ENCODE measurements at places on chromosomes 4 and X. TPM values are rescaled to one million over a fixed set of nuclear protein-coding genes. Genes with fewer than 3 reads are reported as not detected.

Gene SH3D19
- total RNA-seq, result 4.4 TPM

Gene PAQR3
- total RNA-seq, result 22.5 TPM

Gene EPHA5
- total RNA-seq, result 14.2 TPM

Gene MANBA
- total RNA-seq, result 13.5 TPM

Gene RRH
- total RNA-seq, result not detected

Gene WAS
- 0.16 TPM for total RNA-seq

Gene ADH1C
- total RNA-seq, result 1.6 TPM

DNA sequence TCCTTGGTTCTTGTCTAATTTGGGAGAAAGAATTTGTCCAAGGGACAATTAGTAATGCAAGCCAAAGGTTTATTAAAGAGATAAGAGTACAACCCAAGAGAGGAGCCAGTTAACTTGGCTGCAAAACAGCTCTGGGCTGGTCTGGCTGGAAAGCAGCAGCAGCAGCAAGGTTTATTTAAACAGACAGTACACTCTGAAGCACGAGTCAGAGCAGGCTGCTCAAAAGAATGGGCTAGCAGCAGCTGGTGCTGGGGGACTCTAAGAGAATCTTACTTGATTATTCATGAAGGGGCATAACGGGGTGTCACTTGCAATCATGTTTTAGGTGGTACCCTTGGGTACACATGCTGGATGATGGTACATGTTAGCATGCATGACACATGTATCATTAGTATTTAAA, 17.1 kb upstream of the CT47C1 start:
- no peak for DNase-seq

- no peak for DNase-seq
Measured at GRCh38 chrX:136193771-136194170, 46.4 kb downstream of the FHL1 start.

- DNase-seq, result peak; percentile 23
Measured at GRCh38 chr4:106502106-106502699, 133.6 kb upstream of the GIMD1 start.

GRCh38 chr4:3437582-3437936, 4.2 kb upstream of the HGFAC start:
- no peak for DNase-seq

GRCh38 chr4:176844448-176844847, 51.7 kb upstream of the VEGFC start:
- DNase-seq, result no peak

GRCh38 chrX:16814597-16814996, 28.3 kb downstream of the TXLNG start:
- DNase-seq, result no peak

- DNase-seq, result no peak
Measured at GRCh38 chr4:6078560-6078959, 60.3 kb upstream of the C4orf50 start.

- DNase-seq, result no peak
Measured at GRCh38 chr4:94459462-94460161, 7.9 kb downstream of the PDLIM5 start.

DNA sequence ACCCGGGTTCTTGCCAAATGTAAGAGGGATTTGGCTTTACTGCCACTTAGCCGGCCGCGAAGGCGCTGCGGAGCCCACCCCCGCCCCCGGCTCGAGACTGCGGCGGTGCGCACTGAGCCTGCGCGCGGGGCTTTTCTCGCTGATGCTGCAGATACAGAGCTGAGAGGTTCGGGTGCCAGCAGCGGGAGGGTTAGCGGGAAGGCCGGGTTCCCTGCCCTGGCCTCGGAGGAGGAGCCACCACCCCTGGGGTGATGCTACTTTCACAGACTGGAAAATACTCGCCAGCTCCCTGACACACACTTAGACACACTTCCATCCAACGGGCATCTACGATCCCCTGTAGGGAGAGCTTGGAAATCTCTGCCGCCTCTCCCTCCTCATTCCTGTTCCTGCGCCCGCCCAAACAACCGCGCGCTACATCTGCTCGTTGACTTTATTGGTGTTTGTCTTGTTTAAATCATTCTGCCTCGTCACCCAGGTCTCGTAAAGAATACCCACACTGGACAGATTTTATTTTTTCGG, 2.1 kb upstream of the PCDH7 start:
- peak; percentile 77 for DNase-seq
